ENCODE measurements at places on chromosomes 16 and 17.

GRCh38 chr16:1282324-1282973 lies 26.6 kb downstream of the TPSD1 start:
- no peak for DNase-seq

DNA sequence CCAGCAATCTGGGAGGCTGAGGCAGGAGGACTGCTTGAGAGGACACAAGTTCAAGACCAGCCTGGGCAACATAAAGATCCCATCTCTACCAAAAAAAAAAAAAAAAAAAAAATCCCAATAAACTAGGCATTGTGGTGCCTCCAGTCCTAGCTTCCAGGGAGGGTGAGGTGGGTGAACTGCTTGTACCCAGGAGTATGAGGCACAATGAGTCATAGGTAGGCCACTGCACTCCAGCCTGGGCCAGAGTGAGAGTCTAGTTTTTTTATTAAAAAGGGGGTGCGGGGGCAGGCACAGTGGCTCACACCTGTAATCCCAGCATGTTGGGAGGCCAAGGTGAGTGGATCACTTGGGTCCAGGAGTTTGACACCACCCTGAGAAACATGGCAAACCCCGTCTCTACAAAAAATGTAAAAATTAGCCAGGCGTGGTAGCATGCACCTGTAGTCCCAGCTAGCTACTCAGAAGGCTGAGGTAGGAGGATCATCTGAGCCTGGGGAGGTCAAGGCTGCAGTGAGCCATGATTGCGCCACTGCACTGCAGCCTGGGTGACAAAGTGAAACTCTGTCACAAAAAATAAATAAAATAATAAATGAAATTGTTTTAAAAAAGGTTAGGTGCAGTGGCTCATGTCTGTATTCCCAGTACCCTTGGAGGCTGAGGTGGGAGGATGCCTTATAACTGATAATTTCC lies 7.8 kb upstream of the CHST6 start:
- DNase-seq: no peak

DNA sequence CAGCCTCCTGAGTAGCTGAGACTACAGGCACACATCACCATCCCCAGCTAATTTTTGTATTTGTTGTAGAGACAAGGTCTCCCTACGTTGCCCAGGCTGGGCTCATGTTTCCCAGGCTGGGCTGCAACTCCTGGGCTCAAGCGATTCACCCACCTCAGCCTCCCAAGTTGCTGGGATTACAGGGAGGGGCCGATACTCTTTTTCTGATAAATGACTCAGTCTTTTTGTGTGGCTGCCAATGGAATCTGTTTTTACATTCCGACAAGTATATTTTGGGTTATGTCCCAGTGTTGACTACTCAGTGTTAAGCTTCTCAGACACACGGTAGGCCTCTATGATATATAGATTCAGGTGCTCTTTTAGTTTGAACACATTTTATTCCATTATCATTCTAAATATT lies 58.1 kb downstream of the SLFN11 start:
- peak; percentile 91 for DNase-seq

DNA sequence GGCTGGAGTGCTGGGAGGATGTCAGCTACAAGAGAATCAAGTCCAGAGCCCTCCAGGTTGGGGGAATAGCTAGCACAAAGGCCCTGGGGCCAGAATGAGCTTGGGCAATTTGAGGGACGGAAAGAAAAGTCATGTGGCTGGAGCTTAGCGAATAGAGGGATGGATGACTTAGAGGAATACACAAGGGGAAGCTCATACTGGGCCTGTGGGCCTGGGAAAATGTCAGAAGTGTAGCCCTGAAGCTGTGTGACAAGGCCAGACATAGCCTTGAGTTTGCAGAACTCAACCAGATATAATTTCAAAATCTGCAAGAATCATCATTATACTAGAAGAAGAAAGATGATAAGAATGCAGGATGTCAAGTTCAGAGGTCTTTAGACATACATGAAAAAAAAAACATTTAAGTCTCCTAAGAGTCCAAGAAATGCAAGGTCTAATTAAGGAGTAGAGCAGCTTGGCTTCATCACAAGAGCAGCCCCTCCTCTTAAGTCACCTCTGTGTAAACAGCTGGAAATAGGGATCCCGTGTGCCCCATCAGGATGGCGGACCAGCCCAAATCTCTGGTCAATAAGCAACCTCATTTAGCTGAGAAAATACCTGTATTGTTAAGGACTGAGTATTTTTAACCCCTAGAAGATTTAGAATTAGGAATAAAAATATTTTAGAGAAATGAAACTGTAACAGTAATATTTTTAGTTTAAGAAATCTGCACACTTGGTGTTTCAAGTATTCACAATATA lies 66.6 kb downstream of the ABCC12 start:
- DNase-seq: no peak

GRCh38 chr17:34318474-34318873 lies 761 bp upstream of the CCL8 start:
- no peak for DNase-seq

GRCh38 chr16:85447693-85448313 lies 165.3 kb upstream of the GSE1 start:
- no peak for DNase-seq

DNA sequence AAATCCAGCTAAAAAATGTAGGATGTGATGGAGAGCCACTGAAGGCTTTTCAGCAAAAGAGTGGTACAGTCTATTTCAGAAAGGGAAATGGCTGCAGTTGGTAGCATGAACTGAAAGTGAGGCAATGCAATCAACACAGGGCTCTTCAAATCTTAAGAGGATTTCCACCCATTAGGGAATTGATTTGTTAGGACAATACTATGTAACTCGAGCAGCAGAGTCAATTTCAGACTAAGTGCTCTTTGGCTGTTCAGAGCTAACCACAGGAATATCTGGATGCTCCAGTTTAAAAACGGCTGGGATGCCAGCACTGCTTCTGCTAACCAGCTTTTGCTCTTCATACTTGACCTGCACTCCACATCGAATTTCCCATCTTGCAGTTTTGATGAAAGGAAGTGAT lies 24.6 kb downstream of the CACNG1 start:
- no peak for DNase-seq

GRCh38 chr17:40528692-40529417 lies 27.4 kb upstream of the TNS4 start:
- no peak for DNase-seq

GRCh38 chr16:70703041-70703834 lies 17.4 kb upstream of the MTSS2 start:
- peak; percentile 91 for DNase-seq

GRCh38 chr17:6857904-6858303 lies 26.4 kb upstream of the TEKT1 start:
- DNase-seq: no peak

DNA sequence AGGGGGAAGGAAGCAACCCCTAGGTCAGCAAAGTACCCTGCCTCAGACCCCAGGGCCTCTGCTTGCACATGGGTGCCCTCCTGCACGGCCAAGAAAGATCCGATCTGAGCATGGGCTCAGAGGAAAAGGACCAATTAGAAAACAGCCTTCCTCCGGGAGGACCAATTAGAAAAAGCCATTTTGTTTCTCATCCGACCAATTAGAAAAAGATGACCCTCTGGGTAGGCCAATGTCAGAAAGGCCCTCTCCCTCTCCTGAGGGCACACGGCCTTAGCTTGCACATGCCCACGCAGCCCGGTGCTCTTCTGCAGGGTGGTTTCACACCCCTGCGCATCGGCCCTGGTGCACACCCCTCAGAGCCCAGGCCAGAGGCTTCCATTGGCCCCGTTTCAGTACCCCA lies 5.1 kb upstream of the CISD3 start:
- no peak for DNase-seq

DNA sequence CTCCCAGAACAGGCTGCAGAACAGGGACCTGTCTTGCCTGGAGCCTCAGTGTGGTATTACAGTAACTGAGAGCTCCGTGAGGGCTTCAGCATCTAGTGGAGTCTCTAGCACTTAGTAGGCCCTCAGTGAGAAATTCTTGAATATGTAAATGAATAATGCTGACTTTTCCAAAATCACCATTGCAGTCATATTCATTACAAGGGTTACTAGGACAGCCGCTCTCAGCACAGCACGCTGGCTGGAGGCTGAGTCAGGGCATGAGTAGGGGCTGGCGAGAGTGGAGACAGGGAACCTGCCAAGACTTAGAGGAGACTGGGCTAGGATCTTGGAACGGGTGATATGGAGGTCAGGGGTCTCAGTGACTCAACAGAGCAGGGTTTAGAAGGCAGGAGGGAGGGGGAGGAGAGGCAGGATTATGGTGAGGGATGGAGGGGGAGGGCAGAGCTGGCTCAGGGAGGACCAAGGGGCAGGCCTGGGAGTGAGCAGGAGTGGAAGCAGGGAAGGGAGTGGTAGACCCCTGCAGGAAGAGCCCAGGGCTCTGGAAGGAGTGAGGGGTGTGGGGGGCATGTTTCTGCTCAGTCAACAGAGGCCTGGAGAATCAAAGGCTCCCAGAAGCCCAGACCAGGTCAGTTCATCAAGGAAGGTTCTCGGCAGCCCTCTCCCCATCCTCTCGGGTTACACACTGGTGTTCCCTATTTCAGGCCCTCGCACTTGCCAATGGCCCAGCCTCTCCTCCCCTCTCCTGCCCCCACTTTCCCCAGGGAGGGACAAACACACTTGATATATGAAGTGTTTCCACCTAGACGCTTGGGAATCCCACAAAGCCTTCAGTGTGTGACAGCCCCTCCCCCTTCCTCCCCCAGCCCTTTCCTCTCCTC lies 42.3 kb downstream of the FZD2 start:
- DNase-seq: peak; percentile 97

DNA sequence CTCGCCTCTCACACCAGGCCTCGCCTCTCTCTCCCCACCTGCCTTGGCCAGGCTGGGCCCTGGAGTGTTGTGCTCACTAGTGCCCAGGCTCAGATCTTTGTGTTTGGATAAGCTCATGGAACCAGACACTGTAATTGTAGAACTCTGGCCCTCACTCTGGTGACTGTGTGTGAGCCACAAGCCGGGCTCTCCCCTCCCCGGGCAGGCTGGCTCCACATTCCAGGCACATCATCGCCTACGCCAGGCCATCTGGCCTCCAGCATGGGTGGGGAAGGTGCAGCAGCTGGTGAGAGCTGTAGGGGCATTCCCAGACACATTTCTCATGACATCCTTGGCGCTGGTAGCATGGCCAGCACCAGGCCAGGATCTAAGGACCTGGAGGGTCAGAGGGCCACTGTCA lies 202.3 kb downstream of the RAB11FIP4 start:
- DNase-seq: peak; percentile 80

GRCh38 chr17:18120461-18121017 lies 12.0 kb downstream of the MYO15A start:
- DNase-seq: no peak

DNA sequence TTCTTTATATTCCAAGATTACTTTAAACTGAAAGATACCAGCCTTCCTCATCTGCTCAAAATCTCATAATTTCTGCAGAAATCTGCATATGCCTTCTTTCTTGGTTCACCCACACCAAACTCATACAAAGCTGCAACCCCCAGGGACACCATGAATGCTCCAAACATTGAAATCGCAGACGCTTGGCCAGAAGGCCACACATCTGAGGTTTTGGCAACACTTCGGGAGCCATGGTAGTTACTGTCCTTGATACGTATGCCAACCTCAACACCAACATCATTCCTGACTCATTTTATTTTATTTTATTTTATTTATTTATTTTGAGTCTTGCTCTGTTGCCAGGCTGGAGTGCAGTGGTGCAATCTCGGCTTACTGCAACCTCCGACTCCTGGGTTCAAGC lies 11.8 kb downstream of the GSPT1 start:
- DNase-seq: no peak

Measured in fibroblast of skin of abdomen (primary cell).